Nephron progenitor cell (in vitro differentiated cells): ENCODE measurements at places on chromosomes 12 and 14.

DNA sequence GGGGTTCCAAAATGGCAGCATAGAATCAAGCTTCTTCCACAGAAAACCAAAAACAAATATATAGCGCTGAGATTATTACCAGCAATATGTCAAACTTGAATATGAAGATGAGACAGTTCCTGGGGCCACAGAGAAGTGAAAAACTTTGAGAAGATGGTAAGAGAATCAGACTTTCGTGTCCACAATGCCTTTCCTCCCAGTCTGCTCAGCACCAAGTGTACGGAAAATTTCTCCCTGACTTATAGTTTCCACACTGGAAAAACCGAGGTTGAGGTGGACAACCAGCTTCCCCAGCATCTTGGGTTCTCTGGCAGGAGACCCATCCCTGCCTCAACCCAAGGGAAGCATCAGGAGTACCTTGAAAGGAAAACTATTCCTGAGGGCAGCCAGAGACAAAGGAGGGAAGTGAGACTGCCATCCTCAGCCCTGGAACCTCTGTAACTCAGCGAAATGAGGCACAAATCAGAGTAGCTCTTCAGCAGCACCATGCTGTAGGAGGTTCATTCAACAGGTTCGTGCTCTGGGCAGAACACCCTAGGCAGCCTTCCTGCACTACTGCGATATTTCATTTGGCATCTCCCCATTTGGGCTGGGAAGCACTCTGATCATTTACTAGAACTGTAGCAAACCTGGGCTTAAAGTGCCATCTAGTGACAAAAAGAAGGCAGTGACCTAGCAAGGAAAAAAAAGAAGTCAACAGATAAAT, 52.4 kb upstream of the CAPRIN2 start:
- DNase-seq = peak; percentile 23

DNA sequence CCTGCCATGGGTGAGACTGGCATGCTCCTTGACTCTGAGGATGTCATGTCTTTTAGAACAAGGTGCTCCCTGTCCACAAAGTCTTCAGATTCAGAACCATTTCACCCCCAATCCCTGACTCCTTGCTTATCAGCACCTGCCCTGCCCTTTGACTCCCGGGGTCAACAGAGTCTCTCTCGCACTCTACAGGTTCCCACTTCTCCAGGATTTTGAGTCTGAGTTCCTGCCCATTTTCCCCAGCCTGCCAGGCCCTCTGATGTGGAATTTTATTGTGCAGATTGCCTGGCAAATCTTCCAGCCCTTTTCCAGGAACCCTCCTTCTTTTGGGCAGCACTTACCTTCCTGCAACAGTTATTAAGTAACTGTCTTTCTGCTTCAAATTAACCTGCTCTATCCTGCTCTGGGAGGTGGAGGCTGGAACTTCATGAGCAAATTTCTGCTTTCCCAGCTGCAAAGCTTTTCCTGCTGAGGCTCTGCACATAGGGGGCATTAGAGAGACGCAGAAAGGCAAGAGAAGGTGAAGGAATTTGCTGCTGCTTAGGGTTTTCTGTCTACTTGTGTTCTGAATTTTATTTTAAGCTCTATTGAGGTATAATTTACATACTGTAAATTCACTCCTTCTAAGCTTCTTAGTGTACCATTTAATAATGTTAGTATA, 259.1 kb downstream of the PCNX1 start:
- no peak for DNase-seq

DNA sequence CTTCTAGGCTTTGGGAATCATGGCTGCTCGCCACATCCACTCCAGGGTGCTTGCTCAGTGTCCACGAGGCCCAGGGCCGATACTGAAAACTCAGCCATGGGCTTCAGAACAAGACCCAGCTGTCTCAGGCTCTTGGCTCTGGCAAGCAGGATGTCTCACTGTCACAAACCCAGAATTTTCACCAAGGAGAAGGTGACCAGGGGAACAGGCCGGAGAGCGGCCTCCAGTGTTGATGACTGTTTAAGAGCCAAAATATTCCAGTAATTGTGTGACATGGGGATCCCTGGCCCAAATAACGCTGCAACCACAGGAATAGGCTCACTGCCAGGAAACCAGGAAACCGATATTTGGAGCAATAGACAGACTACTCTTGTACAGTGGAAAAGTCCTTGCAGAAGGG, 9.8 kb upstream of the SERPINA5 start:
- DNase-seq = no peak

- no peak for DNase-seq
These were observed 630 bp downstream of the MYL6B start for GRCh38 chr12:56152756-56153677.

DNA sequence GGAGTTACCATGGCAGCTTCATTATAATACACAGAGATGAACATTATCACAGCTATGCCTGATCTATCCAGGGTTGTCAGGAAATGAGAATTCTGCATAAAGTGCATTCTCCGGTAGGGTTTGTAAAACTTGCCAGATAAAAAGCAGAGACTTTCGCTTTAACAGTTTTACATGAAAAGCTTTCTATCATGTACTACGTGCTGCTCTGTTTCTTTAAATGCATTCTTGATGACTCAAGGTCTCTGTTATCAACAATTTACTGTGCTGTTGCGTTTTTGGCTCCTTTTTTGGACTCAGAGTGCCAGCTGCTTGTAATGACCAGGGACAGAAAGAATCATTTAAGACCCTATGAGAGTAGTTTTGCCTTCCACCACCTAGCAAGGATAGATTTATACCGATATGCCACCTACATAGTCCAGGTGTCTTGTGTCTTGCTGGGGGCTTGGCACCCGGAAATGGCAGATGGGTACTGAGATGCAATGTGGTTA, 371.2 kb downstream of the BTG1 start:
- no peak for DNase-seq
